ENCODE measurements at places on chromosomes 6 and 20. TPM values are rescaled to one million over a fixed set of nuclear protein-coding genes. Genes with fewer than 3 reads are reported as not detected.

Gene SLC26A8
- total RNA-seq, result 0.44 TPM

Gene TCP11
- total RNA-seq, result not detected

Gene GMPR
- total RNA-seq, result not detected

Gene FAM209B
- total RNA-seq, result 1.3 TPM

Gene OOEP
- 0.77 TPM for total RNA-seq

Gene ERVFRD-1
- total RNA-seq, result not detected

Gene MEP1A
- total RNA-seq, result not detected
